ENCODE measurements at places on chromosomes 11 and 22. TPM values are rescaled to one million over a fixed set of nuclear protein-coding genes. Genes with fewer than 3 reads are reported as not detected.

The MLC1 gene
- not detected for total RNA-seq

- no peak for DNase-seq
Measured at GRCh38 chr22:49348631-49349030, 479.0 kb downstream of the BRD1 start.

GRCh38 chr11:69000831-69001242, 12.2 kb downstream of the MRGPRF start:
- no peak for DNase-seq

GRCh38 chr22:38230916-38231315, 29.1 kb downstream of the MAFF start:
- no peak for DNase-seq

DNA sequence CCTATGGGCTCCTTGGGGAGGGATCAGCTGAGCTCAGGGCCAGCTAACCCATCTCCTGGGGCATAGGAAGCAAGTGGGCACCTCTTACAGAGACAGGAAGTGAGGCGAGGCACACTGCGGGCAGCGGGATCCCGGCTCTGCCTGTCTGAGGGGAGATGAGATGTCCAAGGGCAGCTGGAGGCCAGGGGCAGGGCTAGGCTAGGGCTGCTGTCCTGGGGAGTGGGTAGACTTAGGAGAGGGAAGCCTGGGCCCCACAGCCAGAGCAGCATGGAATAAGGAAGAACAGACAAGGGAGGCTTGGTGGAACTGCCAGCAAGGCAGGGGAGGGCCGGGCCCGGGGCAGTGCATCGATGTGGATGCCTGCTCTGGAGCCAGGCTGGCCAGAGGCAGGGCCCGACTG, 76.3 kb downstream of the MORC2 start:
- DNase-seq, result no peak

- DNase-seq, result no peak
Measured at GRCh38 chr11:31437742-31438435, 68.2 kb downstream of the DNAJC24 start.

GRCh38 chr11:60840470-60841430, 1.2 kb upstream of the CCDC86 start:
- DNase-seq, result no peak

- no peak for DNase-seq
Measured at GRCh38 chr11:67355794-67356386, 2.5 kb upstream of the POLD4 start.

GRCh38 chr11:88455974-88456373, 118.4 kb upstream of the CTSC start:
- DNase-seq, result no peak

Data from glutamatergic neuron (in vitro differentiated cells).